ENCODE measurements at places on chromosomes 2 and 18.

GRCh38 chr2:70024284-70024683 is 62.9 kb upstream of the ASPRV1 start:
- no peak for DNase-seq

DNA sequence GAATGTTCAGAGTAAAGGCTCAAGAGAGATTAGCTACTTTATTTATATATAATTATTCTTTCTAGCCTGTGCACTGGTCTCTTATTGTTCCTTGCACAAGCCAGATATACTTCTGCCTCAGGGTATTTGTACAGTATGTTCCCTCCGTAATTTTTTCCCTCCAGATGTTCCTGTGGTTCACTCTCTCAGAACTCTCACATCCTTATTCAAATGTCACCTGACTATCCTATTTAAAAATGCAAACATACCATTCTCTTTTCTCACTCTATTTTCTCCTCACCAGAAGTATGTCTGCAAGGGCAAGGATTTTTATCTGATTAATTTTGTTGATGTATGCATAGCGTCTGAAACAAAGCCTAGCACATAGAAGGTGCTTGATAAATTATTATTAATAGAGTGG is 64.0 kb upstream of the CERS6 start:
- DNase-seq: no peak

DNA sequence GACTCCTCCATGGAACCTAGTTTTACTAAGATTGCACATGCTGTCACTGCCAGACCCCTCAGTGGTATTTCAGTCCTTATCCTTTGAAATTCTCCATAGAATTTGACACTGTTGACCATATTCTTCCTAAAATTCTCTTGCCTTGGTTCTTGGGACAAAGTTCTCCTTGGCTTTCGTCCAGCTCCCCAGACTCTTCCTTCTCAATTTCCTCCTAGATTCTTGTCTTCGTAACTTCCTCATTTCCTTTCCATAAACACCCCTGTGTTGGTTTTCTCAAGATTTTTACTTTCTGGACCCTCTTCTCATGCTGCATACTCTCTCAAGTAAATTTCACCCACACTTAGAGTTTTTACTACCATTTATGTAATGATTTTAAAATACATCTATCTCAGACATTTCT is 96.6 kb upstream of the TWSG1 start:
- DNase-seq: no peak

- DNase-seq: no peak
These were observed 16.6 kb upstream of the PIK3C3 start for GRCh38 chr18:41938445-41938844.

DNA sequence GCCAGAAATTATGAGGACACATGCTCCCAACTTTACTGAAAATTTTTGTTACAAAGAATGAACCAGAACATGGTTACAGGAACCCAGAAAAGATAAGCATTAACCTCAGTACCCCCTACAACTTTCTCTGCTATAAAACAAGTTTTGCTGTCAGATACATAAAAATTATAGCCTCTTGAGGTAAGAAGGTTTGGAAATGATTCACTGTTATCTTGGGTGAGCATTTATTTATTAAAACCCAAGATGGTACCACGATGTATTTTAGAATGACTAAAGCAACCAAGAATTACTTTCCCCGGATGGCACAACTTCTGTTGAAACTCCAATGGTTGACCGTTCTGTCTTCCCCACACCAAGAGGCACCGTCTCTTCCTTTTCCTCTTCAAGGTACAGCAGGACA is 72.9 kb downstream of the RBMS1 start:
- no peak for DNase-seq

GRCh38 chr2:97868986-97869721 is 126.6 kb downstream of the TMEM131 start:
- DNase-seq: no peak

GRCh38 chr2:193776988-193777387 is 1582.3 kb upstream of the TMEFF2 start:
- no peak for DNase-seq

DNA sequence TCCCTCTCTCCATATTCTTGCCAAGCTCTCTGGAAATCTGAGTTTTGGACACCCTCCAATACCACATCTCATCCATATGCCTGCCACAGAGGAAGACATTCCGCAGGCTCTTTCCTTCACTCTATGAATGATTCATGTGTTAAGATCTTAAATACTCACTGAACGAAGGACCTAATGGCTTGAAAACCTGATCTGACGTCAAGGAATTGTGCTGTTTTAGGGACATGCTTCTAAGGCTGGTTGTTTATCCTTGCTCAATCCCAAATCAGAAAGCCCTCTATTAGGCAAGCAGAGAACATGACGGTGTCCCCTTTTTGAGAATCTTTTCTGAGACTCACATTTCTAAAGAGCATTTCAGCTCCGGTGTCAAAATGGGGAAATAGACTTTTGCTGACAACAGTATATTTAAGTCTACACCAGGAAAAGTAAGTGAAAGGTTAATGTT is 83.7 kb upstream of the GALNT5 start:
- no peak for DNase-seq

DNA sequence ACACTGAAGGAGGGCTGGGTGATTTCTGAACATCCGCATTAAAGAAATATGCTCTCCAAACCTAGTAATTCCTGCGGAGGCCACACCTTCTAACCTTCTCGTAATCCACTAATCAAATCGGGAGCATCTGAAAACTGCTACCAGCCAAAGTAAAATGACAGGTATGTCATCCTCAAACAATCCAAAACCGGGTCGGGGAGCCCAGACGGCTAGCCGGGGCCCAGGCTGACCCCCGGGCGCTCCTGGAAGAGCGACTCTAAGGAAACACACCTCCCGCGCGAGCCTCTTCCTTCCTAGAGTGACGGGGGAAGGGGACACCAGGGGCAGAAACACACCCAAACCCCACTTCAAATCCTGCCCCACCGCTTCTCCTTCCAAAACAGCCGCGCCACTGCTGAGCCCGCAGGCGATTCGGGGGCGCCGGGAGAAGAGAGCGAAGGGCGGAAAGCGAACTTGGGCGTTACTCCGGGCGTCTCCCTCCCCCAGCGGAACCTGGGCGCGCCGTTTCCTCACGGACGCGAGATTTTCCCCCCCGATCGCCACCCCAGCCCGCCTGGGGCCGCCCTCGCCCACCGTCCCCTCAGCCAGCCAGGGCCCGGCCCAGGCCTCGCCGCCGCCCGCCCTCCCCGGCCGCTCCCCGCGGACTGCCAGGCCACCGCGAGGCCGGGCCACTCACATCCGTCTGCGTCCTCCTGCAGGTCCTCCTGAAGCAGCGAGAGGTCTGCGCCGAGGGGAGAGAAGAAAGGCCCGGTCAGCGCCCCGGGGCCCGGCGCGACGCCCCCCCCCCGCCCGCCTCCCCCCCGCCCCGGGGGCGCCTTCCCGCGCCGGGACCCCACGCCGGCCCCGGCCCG is 584 bp downstream of the PPP4R1 start:
- DNase-seq: peak; percentile 17

- DNase-seq: no peak
These were observed 96.9 kb downstream of the TANC1 start for GRCh38 chr2:159065313-159065712.

DNA sequence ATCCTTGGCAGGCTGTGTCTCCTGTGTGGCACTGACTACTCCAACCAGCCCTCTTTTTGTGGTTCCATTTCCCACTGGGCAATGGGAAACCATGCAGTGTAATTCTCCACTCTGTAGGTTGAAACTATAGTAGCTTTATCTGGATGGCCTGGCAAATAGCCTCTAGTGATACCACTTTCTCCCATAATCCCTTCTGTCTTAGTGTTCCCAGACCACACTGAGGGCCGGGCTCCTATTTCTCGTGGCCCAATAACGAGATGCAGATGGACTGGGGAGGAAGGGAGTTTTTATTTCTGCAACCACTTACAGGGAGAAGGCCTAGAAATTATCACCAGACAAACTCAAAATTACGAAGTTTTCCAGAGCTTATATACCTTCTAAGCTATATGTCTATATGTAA is 24.7 kb downstream of the SKA1 start:
- DNase-seq: no peak

DNA sequence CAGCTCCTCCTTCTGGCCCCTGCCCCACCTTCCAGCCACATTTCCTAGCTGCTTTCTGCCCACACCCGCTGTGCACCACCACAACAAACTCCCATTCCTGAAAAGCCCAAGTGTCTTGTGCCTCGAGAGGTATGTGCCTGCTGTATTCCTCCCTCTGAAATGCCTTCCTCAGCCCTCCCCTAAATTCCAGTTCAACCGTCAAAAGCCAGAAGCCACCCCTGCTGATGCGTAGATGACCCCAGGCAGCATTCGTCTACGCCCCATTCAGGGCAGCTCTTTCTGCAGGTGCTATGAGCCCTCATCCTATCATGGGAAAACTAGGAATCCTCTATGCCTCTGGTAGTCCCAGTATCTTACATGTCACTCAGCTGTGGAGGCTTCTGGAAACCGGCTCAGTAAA is 71.7 kb downstream of the DNMT3A start:
- DNase-seq: no peak

- DNase-seq: peak; percentile 2
These were observed 61.2 kb upstream of the MRPS9 start for GRCh38 chr2:104976603-104977120.

DNA sequence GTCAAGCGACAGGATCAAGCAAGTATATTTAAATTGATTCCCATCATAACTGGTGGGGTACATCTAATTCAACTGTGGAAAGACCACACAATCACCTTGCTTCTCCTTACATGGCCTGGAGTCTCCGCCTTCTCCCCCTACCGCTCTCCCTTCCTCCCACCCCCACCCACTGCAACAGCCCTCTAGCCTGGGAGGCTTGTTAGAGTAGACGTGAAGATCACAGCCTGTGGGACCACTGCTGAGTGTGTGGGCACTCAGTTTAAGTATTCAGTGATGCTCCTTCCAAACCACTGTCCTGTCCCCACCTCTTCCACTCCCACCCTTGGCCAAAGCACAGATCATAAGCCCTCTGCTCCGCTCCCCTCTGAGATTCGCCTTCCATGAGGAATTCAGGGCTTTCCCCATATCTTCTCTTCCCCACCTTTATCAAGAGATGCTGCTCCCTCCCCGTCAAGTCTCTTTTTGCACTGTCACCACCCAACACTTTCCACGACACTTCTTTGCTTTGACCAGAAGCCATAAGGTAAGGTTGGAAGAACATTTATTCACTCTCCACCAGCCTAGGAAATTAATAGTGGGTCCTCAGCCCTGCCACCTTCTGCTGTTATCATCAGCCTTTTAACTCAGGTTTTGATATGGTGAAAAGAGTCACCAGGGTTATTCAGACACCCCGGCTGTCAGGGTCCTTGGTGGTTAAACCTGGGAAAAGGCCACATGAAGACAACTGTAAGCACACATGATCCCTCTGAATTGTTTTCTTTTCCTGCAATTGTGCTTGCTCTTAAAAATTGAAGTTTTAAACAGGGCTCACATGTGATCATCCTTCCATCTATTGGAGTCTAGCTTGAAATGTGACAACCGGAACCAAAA is 1.7 kb downstream of the METTL4 start:
- no peak for DNase-seq

GRCh38 chr2:113112441-113112840 is 15.0 kb upstream of the IL1RN start:
- no peak for DNase-seq

- no peak for DNase-seq
These were observed 44.1 kb upstream of the TTC39C start for GRCh38 chr18:23970161-23971096.

- DNase-seq: no peak
These were observed 68.8 kb upstream of the TMEM87B start for GRCh38 chr2:111986116-111986900.

DNA sequence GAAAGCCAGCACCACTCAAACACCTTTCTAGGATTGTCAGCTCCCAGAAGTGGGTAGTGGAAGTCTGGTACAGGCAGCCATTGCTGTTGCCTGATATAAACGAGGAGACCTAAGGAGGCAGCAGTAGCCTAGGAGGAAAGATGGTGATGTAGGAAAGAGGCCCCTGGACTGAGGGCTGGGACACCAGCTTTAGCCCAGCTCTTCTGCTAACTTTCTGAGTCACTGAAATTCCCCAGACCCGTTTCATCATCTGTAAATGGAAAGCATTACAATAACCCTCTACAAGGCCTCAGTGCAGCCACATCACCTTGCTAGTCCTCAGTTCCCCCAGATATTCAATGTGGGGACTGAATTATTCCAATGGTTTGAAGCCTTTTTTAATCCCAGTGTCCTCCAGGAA is 336.5 kb downstream of the TNS1 start:
- DNase-seq: no peak

DNA sequence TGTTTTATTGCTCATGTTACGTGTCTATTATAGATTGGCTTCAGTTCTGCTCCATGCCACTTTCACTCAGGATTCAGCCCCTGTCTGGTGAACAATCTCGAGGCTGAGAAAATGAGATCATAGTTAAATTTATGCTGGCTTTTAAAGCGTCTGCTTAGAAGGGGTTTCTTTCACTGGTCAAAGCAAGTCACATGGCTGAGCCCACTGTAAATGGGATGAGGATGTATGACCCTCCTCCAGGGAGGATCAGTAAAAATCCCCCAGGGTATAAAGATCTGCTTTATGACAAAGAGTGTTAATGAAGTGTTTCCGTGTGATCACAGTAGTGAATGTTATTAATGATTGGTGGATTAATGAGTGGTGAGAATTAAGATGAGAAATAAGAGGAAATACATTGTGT is 6.2 kb upstream of the PLCL1 start:
- no peak for DNase-seq

DNA sequence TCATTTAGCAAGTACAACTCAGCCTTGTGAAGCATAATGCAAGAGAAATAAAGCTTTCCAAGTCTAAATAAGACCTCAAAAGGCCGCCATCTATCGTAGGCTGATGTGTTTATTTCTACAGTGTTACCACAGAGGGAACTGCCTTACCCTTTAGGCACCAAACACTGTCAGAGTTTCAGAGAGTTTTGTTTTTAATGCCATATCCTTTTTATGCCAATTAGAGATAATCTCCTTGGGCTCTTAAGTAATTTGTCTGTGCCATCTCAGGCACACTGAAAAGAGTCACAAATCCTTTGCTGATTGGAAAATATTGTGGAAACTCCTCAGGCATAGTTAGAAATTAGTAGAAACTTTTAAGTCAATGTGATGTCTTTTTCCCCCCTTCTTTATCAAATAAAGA is 797.1 kb downstream of the SLC4A3 start:
- no peak for DNase-seq

DNA sequence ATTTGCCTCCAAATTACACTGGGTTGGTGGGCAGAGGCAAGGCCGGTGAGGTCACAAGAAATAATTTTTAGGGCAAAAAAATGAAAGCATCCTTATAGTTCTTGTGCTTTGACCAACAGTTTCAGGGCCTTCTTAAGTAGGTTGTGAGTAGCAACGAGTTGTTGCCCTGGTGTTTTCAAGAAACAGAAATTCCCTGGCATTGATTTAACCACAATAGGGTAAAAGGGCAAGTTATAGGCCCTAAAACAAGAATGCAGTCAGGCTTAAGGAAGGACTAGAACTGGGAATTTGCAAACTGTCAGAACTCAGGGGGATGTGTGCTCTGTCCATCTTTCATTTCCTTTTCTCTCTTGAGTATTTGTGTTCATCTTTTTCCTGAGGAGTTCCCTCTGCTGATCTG is 46.1 kb upstream of the STPG4 start:
- DNase-seq: no peak
